ENCODE measurements at places on chromosomes 5 and 9.

DNA sequence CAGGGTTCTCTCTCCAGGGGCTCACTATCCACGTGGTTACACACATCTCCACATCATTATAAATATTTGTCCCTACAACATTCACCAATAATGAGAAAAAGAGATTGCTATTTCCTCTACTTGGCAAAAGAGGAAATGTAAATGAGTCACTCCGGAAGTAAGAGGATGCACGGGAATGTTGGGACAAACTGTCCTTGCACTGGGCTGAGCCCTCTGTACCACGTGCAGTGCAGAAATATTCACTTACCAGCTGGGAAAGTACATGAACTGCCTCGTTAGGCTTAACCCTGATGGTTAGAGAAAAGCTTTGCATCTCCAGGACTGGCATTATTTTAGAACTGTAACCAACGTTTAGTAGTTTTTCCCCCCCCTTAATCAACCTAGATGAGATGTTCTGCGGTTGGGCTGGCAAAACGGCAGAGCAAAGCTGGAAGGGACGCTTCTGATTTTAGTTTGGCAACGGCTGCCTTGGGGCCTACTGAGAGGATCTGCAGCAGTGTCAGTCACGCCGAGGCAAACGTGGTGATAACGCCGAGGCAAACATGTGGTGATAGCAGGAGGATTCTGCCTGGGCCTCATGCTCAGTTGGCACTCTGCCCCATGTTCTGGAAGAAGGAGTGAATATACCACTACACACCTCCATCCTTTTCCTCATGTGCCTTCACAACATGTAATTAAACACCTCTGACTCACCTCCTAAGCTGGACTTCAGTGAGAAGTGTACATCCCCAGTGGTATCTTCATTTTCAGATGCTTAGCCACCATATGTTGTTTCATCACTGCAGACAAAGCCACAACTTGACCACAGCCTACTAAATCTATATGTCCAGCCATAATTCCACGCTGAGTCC is 661.4 kb upstream of the KLF4 start:
- DNase-seq = no peak

GRCh38 chr5:132776131-132776937 is 705 bp downstream of the SEPTIN8 start:
- no peak for DNase-seq

DNA sequence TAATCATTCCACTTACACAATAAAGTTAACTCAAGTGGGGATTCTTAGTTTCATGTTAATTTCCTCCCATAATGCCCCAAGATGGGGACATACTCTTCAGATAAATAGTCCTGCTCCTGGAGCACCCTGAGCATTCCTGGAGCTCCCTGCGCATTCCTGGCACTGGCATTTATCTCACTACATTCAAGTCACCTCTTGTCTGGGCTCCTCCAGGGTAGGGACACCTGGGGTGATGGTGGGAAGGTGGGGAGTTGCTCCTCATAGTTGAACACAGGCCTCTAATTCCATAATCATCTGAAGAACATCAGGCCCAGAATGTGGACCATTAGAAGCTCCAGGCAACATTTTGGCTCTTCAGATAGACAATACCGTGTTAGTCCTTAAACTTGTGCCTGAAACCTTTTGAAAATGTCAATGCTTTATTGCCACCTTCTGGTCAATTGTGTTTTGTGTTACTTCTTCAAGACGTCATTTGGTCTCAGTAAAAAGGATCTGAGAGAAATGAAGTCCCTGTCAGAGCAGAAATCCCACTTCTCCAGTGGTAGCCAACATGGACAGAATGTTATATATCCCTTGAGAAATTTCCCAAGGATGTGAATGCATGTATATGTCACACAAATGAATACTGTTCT is 14.2 kb upstream of the AGGF1 start:
- no peak for DNase-seq

DNA sequence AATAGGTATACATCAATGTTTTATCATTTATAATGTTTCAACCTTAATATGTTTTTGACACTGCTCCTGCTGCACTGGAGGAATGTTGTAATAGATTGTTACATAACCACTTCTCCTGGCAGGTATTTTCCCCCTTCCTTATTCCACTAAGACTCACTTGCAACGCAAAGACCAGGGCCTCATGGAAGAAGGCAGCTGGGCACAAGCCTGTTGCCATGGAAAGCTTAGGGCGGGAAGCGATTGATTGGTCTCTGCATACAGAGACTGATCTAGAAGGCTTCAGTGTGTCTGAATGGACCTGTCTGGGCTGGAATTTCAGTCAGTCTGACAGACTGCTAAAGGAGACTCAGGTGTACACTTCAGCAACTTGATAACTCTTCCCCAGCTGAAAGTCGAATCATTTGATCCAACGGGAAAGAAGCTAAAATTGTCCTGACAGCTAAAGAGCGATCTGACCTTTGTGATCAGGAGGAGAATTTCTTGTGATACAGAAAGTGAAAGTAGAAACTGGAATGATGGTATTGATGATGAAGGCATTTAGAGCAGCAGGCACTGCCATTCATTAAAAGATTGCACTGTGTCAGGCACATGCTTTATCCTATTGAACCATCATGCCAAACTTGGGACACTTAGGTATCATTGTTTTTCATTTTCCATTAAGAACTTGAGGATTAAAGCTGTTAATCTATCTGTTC is 65.1 kb downstream of the GRIA1 start:
- no peak for DNase-seq

DNA sequence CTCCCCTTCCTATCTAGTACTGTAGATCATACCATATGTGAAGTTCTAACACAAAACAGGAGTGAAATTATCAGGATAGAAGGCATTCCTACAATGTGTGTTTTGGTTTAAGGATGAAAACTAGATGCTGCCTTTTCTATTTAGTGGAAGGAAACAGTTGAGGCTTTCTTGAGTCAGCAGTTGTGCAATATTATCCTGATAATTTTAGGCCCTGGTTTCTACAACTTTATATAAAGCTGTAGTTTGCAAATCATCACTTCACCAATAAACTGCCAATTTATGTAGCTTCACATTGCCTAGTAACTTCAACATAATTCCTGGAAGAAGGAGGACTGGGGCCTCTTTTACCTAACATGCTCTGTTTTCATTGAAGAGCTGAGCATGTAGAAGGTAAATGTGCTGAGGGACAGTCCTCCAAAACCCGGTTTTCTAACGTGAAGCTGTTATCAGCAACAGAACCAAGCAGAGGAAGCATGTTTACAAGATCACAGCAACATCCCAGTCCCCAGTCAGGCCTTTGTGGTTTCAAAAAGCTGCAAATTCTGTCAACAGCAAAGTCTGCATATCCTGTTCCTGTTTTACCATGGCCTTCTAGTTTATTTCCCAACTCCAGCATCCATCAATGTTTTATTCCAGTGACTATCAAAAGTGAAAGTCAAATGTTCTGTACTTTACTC is 513.4 kb upstream of the MEF2C start:
- DNase-seq = no peak

DNA sequence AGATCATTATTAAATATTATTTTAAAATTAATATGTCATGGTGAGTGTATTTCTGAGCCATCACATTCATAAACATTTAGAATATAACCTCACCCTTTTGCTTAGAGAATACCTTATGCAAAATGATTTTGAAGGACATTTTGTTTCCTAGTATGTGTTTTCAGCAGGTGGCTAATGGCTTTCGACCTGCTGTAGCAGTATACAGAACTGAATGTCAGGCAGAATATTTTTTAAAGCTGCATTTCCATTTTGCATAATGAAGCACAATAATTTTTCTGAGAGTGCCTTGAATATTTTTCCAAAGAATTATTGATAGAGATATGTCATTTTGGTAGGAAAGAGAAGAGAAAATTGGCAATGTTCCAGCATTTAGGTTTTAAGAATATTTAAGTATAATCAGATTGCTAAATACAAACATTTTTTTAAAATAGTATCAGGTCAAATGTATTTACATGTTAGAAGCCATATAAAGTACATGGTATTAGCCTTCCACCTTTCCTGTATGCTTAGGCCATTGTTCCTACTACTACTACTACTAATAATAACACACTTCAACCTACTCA is 42.3 kb downstream of the PAM start:
- no peak for DNase-seq

GRCh38 chr5:89236900-89237299 is 353.9 kb upstream of the MEF2C start:
- no peak for DNase-seq

GRCh38 chr5:159033351-159033657 is 66.4 kb downstream of the EBF1 start:
- DNase-seq = no peak

DNA sequence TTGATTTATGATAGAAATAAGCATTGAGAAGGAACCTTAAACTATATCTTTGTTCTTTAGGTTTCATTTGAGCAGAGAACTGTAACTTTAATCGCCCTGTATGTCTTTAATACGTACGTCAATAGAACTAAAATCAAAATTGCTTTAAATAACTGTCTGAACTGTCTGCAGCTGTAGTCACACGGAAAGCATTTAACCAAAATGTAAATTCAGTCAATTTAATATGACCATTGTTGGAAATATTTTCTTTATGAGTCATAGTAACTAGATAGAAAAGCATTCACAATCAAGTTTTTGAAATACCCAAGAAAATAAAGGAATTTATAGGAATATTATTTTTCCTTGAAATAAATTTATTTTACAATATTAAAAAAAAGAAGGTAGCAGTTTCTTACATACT is 157.1 kb upstream of the CDH6 start:
- no peak for DNase-seq

DNA sequence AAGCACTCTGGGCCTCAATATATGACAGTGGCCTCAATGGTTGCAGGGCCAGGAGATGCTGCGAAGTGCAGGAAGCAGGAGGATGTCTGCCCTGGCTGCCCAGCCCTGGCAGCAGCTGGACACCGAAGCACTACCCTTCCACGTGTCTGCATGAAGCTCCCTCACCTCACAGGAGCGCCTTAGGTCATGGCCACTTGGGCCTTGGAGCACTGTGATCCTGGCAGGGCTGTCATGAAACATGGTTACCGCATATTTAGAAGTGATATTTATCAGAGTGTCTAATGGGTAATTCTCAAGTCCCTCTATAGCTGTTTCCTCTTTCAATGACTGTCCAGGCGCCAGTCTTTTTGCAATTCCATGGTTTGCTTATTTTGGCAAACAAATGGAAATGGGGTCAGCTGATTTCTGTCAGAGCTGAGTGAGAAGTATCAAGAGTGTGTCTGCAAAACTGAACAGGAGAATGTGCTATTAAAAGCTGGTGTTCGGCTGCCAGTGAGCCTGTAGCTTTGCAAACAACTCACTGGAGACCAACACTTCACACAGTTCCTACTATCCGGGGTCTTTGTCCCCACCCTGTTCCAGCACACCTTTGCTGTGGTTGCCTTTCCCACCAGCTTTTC is 285.9 kb downstream of the KIF4B start:
- no peak for DNase-seq

GRCh38 chr5:79992891-79993657 is 2.0 kb upstream of the MTX3 start:
- DNase-seq = no peak

DNA sequence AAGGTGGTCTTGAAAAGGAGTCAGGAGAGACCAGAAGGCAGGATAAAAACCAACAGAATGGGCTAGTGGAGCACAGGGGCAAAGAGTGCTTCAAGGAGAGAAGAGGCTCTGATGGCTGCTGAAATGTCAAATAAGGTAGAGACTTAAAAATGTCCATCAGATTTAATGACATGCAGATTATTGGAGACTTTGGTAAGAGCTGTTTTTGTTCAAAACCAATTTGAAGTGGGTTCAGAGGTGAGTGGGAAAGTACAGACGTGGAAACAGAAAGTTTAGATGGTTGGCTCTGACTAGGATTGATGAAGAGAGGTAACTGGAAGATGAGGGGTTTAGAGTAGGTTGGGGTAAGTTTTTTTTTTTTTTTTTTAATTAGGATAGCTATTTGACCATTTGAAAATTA is 14.1 kb downstream of the SLC25A46 start:
- no peak for DNase-seq

GRCh38 chr9:110996436-110997220 is 41.6 kb downstream of the LPAR1 start:
- no peak for DNase-seq

DNA sequence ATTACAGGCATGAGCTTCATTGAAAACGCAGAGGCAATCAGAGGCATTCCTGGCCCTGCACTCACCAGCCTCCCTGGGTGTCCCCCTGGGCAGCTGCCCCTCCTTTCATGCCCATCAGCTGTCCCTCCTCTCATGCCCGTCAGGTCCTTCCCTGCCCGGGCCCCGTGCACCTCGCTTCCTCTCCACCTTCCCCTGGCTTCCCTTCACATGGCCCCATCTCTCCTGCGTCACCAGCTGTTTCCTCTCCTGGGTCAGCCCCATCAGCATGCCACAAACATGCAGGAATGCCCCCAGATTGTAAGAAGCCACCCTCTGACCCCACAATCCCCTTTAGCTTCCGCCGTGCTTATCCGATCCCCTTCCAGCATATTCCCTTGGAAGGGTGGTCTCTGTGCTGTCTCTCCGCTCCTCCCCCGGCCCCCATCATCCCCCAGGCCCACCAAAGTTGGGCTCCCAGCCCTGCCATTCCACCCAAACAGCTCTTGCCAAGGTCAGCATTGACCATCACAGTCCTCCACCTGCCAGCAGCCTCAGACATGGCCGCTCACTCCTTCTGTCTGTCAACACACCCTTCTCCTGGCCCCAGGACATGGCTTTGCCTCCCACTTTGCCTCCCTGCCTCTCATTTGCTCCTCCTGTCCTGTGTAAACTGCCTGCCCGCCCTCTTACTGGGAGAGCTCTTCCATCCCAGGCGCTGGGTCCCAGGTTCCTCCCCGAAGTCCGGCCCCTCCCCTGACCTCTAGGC is 98.6 kb upstream of the IER5L start:
- DNase-seq = no peak

GRCh38 chr9:7303907-7304626 is 495.5 kb downstream of the DMAC1 start:
- DNase-seq = no peak

DNA sequence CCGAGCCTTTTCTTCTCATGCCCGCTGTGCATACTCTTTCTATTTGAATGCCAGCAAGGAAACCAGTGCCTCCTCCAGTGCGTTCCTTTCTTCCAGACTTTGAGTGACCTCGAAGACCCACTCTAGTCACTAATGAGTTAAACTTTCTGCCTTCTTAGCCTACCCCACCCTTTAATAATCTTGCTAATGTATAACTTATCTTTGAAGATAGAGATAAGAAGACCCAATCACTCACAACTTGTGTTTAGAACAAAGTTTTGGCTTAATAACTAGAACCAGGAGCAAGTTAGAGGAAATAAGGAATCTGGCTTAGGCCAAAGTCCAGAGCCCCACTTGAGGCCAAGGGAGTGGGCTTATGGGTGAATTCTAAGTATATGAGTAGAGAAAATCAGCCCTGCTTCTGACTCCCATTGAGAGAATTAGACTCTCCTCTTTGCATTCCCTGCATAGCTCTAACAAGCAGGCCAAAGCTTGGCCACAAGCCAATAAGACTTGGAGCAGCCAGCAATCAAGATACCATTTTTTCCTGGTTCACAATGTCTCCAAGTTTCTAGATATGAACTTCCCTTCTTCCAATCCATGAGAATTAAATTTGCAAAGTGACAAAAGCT is 181.5 kb upstream of the PIK3R1 start:
- no peak for DNase-seq

GRCh38 chr5:154312000-154312399 is 121.5 kb downstream of the GALNT10 start:
- no peak for DNase-seq
